AG09319 (cell line): ENCODE measurements at places on chromosomes 11 and 22.

GRCh38 chr11:19551457-19551856 is 161.2 kb upstream of the NAV2 start:
- DNase-seq: no peak

- no peak for DNase-seq
Observed at GRCh38 chr11:2280208-2280607, 9.8 kb upstream of the ASCL2 start.

DNA sequence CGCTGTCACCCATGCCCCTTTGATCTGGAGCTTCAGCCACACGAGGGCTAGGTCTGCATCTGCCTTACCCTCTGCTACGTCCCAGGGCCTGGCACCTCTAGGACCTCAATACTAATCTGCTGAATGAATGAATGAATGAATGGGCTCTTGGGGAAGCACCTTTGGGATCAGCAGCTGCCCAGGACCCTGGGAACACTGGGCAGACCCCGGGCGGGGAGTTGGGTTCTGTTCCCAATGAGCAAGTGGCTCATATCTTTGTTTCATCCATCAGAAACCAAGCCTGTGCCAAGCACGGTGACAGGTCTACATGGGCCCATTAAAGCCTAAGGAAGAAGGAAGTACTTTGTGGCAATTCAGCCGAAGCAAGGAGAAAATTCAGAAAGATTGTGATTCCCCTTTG is 41.5 kb upstream of the SHISAL1 start:
- DNase-seq: no peak

DNA sequence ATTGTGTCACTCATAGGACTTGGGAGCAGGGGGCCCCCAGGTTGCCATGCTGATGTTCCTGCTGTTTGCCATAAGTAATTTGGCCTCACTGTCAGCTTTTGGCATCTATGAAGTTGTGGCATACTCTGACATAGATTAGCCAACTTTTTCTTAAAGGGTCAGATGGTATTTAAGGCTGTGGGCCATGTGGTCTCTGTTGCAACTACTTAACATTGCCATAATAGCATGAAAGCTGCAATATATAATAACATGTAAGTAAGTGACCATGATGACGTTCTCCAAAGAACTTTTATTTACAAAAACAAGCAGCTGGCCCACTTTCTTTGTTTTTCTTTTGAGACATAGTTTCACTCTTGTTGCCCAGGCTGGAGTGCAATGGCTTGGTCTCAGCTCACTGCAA is 2.2 kb upstream of the TMEM216 start:
- DNase-seq: no peak

DNA sequence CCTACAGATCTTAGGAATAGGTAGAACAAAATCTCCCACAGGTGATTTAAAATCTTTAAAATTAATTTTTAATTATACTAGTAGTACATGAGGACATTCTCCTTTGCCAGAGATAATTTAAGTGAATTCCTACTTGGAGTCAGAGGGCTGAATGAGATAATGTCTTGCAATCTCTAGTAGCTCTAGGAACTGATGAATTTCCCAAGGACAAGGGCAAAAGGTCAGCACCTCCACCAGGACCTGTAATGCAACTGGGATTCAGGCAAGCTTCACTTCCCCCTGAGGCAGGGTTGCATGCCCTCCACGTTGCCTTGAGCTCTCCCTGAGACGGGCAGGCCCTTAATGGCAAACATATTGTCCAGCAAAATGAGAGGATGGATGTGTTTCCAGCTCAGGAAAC is 330.3 kb upstream of the PITPNB start:
- DNase-seq: no peak

- peak; percentile 28 for DNase-seq
Observed at GRCh38 chr11:31487848-31488247, 21.6 kb downstream of the IMMP1L start.
